ENCODE measurements at places on chromosomes 4 and X.

DNA sequence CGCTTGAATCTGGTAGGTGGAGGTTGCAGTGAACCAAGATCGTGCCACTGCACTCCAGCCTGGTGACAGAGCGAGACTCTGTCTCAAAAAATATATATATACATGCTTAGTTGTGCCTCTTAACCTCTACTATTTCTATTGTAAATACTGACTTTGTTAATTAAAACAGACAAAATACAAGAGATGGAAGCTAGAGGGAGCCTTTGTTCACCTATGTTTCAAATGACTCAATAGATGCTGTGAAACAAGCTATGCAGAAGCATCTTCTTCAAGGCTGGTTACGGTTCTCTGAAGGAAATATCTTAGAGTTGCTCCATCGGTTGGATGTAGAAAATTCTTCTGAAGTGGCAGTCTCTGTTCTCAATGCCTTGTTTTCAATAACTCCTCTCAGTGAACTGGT lies 6.2 kb downstream of the NCAPG start:
- DNase-seq: no peak

DNA sequence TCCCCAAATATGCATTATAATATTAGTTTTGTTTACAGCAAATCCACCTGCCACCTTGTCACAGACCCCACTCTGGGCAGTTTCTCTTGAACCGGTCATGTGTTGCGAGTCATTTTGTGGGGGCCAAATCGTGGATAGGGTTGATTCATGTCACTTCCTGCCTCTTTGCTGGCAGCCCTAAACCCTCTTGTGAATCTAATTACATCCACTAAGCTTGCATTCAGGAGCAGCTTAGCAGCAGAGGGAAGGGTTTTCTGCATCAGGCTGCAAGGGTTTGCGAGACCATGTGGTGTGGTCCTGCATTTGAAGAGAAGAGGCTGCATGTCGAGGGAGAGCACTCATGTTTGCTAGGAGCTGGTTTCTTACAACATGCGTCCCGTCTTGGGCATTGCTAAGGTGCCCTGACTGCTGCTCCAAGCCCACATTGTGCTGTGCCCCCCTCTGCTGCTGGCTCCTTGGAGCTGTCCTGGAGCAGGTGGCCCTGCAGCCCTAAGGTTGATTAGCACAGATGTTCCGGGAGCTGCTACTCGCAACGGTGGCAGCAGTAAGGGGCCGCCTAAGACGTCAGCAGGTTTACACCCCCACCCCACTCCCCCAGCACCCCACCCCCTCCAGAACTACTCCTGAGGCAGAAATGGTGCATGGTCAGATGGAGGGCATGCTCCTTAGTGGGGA lies 88.9 kb upstream of the CLDN34 start:
- no peak for DNase-seq

- DNase-seq: no peak
Observed at GRCh38 chrX:48022100-48022499, 15.3 kb downstream of the SPACA5 start.

GRCh38 chr4:116332508-116332907 lies 752.9 kb downstream of the TRAM1L1 start:
- no peak for DNase-seq

- DNase-seq: no peak
Observed at GRCh38 chr4:142861351-142861750, 15.2 kb upstream of the INPP4B start.
